ENCODE measurements at places on chromosomes 3 and 15.
A peak's percentile ranks its signal among the peaks of the same experiment; 100 is the strongest.

DNA sequence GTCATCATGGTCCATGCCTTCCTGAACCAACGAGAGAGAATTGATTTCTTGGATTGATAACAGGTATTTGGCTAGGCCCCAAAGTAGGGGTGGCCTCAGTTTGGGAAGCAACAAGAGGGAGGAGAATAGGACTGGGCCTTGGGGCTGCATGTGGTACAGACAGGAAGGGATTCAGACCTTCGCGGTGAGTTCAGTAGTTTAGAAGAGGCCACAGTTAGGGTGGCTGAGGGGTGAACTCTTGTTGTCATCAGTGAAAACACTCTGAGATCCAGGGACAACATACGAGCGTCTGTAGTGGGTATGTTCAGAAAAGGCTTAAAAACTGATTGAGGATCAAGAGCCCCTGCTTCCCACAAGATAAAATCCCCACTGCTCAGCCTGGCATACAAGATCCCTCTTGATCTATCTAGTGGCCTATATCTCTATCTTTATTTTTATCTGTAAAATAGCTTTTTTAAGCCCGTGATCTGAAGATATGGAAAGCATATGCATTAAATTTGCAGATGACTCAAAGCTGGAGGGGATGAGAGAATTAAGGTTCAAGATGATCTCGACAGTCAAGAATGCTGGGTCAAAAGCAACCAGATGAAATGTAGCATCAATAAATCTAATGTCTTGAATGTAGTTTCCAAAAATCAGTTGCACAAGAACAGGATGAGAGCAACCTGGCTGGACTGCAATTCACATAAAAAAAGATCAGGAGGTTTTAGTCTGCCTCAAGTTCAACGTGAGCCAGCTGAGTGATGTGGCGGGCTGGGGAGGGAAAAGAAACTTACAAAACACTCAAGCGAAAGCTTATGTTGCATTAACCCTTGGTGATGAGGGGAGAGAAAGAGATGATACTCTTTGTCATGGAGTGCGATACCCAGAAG, 221.1 kb upstream of the TLE3 start:
- no peak for DNase-seq

DNA sequence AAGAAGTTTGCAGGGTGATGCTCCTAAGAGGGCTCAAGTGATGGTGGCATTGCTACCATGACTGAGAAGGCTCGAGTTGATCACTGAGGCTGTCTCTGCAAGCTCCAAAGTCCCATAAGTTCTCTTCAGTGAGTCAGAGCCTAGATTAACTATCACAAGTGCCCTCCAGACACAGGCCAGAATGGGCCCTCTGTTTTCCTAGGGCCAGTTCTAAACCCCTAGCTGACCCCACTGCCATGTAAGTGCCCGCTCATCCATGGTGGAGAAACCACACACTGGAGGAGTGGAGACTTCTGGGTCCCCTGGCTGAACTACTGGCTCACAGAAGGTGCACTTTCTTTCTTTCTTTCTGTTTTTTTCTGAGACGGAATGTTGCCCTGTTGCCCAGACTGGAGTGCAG, 87.6 kb upstream of the WNT5A start:
- DNase-seq = no peak

DNA sequence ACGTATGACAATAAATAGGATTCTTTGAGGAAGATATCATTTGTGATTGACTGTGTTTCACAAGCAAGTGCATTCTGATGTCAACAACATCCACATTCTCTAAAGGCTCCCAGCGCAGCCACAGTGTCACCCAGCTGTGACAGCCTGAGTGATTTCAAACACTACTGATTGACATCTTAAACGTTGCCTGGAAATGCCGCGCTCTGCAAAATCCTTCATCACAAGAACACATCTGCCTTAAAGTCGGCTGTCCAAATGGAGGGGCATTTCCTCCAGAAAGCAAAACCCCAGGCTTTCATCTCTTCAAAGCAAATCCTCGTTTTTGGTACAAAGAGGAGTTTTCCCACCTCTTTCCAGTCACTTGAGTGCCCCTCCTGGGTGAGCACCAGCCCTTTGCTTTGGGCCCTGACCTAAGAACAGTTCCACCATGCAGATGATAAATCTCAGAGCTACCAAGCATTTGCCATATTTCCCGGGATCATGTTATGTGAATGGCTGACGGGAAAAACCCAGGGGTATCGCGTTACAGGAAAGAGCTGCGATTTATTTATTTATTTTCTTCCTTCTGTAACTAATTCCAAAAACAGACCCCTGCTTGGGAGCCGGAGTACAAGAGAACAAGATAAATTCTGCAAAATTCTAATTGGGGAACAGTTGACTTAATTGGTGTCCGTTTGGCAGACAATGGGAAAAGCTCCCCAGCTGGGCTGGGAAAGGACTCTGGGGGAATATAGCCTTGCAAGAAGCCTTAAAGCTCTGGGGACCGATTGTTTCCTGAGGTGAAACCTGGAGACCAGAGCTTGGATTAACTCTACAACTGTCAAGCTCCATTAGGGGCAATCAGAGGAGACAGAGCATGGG, 703.8 kb upstream of the NR2F2 start:
- DNase-seq = no peak

DNA sequence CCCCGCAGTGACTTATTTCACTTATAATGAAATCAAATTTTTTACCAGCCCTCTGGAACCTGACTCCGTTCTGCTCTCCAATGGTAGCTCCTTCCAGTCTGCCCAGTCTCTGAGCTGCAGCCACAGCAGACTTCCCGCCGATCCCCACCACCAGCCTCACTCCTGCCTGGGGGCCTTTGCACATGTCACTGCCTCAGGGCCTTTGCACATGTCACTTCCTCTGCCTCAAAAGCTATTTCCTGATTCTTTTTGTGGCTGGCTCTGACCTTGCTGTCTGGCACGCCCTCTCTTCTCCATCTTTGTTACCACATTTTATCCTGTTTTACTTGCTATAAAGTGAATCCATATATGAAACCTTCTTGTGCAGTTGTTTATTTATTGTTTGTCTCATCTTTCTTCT, 277.4 kb downstream of the EPHB1 start:
- no peak for DNase-seq

DNA sequence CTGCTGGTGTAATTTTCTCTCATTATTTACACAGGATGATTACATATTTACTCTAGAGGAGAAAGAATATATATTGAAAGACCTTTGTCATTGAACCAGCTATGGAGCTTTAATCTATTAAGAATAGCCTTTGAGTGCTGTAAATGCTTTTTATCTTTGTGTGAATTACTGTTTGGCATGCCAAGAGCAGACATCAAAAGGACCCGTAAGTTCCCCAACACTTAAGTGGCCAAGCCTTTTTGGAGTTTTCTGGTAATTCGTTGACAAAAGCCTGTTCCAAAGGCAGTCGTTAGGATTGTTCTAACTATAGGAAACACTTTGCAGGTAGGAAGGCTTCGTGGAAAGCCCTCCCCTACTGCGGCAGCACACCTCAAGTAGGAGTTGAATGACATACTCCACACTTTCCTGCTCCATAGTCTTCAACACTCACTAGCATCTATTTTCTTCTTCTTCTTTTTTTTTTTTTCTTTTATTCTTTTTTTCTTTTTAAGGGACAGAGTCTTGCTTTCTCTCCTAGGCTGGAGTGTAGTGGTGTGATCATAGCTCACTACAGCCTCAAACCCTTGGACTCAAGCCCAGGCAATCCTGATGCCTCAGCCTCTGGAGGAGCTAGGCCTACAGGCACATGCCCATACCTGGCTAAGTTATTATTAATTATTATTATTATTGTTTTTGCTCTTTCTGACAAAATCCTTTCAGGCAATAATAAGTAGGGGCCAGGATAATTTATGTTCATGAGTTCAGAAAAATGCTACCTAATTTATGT, 98.6 kb downstream of the SUCNR1 start:
- DNase-seq = no peak

- no peak for DNase-seq
Measured at GRCh38 chr3:16697443-16698147, 92.4 kb upstream of the DAZL start.

DNA sequence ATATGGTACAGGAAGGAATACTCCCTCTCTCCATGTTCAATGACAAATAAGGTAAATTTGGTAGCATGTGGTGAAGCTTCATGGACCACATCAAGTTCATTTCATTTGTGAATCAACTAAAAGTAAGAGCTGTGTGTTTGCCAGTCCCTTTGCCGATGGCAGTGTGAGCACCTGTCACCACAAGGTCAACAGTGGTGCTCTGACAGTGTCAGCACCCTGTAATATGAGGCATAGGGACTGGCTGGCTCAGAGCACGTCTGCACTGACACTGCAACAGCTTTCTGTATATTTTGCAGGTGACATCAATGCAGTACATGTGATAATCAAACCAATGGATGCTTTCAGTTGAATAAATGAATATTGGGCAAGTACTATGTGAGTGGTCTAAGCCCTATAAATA, 852.4 kb downstream of the TUSC7 start:
- DNase-seq = no peak

DNA sequence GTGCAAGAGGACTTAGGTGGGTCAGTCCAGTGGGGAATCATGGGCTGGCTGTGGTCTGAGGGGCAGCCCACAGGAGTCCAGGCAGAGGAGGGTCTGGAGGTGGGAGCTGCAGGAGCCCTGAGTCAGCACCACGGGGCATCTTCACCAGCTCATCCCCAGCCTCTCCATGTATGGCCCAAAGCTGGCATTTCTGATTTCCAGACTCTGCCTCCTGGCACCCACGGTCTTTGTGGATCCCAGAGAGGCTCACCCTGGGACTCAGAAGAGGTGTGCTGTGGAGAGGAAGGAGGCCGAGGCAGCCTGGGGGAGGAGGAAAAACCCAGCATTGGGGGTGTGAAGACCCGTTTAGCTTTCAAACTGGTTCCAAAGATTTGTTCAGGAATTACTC, 64.5 kb upstream of the KLF13 start:
- DNase-seq = no peak

GRCh38 chr15:70501849-70502248, 261.5 kb downstream of the UACA start:
- DNase-seq = no peak

GRCh38 chr3:148975248-148975647, 16.1 kb upstream of the GYG1 start:
- DNase-seq = no peak

GRCh38 chr3:187912007-187912406, 166.7 kb upstream of the BCL6 start:
- DNase-seq = no peak

DNA sequence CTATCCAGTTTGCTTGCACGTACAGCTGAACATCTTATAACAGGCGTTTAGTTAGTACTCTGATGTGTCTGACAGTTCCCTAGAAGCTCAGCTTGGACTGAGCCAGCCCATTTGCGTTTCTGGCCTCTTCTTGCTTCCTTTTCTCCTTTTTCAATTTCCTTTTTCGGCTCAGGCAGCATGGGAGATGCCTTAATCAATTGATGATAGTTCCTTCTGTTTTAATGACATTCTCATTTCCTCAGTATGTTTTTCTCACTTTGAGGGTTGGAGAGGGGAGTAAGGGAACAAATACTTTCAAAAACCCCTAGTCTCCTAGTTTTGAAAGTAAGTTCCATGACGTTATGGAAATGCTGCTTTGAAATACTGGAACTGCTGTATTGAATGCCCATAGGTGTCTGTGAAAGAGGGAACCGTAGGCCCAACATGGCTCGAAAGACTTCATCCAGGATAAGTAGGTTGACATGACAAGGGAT, 18.9 kb downstream of the IL1RAP start:
- DNase-seq = no peak

DNA sequence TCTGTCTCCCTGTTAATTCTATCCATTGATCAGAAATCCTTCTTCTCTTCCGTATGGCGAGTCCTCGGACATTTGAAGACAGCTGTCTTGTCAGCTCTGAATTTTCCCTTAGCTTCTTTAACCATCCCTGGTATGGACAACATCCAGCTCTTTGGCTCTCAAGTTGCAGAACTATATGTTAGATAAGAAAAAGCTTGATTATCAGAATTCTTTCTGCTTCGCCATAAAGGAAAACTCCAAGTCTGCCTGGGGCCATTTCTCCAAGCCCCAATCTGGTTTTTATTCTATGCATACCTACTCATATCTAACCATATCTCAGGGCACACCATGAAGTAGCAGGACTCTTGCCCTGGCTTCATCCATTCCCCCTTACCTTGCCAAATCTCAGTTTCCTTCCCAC, 215.7 kb upstream of the TMC3 start:
- DNase-seq = no peak

DNA sequence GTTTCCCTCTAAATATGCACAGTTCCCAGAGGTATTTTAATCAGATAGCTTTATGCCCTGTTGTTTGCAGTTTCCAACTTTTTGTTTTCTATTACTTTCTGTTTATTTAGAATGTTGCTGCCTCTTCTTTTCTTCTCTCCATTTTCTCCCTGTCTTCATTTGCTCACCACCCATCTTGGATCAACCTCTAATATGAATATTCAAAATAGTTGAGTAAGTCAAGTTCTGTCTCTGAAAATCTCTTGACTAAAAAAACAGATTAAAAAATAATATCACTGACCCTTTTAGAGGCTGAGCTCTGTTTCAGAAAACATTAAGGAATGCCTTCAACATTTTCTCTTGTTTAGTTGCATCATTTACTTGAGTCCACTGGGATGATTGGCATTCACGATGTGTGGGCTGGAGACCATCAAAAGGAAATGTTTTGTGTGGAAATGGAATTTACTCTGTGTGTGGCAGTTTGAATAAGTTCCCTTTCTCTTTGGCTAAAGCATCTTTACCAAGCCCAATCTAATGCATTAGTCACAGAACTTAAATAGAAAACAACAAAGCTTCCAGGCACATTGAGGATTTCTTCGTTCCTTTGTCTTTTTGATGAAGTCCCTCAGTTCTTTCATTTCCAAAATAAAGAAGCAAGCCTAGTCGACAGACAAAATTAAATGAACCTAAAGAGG, 633.9 kb upstream of the TGFBR2 start:
- no peak for DNase-seq

GRCh38 chr3:37556789-37557301, 304.8 kb upstream of the CTDSPL start:
- no peak for DNase-seq

- DNase-seq = peak; percentile 3
Measured at GRCh38 chr3:183701744-183702143, 4.1 kb downstream of the YEATS2 start.

GRCh38 chr3:16507578-16508242, 5.8 kb downstream of the RFTN1 start:
- DNase-seq = no peak

- DNase-seq = no peak
Measured at GRCh38 chr15:96351761-96352603, 21.5 kb downstream of the NR2F2 start.

DNA sequence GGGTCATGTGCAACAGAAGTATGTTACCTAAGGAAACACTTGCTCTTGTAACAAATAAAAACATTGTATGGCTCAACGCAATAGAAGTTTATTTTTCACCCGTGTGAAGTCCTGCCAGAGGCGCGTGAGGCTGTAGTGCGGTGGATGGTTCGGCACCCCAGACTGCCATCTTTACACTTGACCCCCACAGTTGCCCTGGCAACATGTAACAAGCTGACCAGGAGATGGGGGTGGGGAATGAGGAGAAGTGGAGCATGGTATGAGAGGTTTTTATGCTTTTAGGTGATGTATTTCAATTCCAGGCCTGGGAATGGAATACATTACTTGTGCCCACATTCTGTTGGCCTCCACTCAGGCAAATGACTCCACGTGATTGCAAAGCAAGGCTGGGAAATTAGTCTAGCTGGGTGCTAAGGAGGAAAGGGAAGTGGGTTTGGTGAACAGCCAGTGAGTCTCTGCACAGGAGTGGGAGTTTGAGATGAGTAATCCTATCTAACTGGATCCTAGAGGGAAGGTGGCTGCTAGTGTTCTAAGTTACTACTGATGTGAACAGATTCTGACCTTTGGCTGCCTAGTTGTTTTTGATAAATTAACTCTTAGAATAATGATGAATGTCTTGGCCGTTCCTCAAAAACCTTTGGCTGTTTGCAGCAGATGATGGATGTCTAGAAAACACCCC, 33.8 kb upstream of the GREM1 start:
- no peak for DNase-seq
